ENCODE measurements at places on chromosomes 2 and 18.
A peak's percentile ranks its signal among the peaks of the same experiment; 100 is the strongest.

DNA sequence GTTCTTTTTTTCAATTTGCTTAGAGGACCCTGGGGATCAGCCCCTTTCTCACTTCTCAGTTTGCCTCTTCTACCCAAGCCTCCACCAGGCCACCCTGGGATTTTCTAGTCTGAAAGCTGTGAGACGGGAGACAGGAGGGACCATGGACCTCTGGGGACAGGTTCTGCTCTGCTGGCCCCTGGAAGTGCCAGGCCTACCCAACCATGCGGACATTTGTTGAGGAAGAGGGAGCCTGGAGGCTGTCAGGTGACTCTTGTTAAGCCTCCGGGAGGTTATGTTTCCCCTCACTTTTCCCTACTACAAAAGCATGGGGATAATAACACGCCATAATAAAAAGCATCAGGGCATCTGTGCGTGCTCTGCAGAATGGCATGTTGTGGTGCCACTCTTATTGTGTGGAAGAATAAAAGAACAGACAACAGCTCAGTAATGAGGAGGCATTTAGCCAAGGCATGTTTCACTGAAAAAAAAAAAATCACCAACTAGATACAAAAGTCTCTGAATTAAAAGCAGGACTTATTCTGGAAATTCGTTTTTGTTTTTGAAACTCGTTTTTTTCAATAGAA lies 48.3 kb upstream of the PLA2R1 start:
- DNase-seq, result no peak

GRCh38 chr2:101272045-101272784 lies 19.5 kb downstream of the CNOT11 start:
- no peak for DNase-seq

DNA sequence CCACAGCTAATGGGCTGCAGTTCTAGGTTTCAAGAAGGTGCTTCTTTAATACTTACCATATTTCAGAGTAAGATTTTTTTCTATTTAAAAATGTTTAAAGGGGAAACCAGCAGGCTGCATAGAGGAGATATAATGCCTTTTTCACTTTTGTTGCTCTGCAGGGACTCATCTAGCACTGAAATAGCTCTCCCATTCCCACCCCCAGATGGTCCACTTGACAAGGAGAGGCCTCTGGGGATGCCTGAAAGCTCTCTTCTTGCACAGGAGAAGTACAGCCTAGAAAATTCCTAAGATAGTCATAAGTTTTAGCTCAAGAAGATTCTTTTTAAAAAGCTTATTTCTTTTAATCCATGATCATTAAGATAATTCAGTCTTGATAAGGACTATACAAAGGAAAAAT lies 126.4 kb downstream of the CDH2 start:
- no peak for DNase-seq

DNA sequence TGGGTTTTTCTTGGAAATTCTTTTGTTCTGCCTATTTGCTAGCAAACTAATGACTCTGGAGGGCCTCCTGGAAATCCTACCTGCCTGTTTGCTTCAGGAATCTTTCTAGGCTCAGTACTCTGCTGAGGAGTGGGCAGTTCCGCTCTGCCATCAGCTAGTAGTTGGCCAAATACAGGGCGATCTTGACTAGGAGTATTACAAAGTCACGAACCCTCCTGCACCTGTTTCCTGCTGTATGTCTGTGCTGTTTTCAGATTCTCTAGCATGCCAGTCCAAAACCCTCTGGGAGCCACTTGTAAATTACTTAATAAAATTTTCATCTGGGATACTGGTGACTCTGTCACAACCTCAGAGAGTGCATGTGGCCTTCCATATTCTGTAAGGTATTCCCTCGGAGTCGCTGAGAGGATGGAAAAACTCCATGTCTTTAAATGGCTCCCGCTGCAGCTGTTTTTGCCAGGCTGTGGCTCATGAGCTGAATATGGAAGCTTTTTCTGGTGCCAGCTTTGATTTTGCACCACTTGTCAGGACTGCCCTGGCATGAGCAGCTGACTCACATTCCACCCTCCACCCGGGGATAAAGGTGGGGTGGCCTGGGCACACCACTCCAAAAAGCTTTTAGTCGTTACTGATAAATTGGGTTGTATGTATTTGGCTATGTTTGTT lies 123.0 kb downstream of the RTN4 start:
- no peak for DNase-seq

- DNase-seq, result no peak
These were observed 107.9 kb upstream of the ETAA1 start for GRCh38 chr2:67289271-67289670.

- DNase-seq, result peak; percentile 16
These were observed 3.1 kb upstream of the MATN3 start for GRCh38 chr2:20015482-20016083.

GRCh38 chr18:67241299-67241698 lies 275.2 kb downstream of the DSEL start:
- DNase-seq, result no peak

DNA sequence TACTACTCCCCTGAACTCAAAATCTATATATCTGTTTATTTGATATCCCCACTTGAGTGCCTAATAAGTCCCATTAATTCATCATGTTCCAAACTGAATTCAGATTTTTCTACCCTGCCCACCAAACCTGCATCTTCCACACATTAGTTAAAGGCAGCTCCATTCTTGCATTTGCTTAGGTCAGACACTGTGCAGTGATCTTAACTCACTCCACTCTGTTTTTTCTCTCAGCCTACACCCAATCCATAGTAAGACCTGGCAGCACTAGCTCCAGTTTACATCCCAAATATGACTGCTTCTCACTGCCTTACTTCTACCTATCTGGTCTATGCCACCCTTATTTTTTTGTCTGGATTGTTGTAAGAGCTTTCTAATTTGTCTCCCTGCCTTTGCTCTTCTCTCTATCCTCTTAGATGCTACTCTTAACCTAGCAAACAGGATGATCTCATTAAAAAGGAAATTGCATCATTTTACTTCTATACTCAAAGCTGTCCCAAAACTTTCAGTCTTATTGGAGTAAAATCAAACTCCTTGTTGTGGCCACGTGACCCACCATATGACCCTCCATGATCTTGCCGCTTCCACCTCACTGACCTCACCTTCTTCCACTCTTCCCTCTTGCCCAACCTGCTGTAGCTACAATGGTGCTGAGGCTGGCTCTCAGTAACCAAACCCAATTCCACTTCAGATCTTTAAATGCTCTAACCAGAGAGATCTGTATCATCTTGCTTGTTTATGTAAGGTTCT lies 274.9 kb upstream of the FANCL start:
- no peak for DNase-seq

DNA sequence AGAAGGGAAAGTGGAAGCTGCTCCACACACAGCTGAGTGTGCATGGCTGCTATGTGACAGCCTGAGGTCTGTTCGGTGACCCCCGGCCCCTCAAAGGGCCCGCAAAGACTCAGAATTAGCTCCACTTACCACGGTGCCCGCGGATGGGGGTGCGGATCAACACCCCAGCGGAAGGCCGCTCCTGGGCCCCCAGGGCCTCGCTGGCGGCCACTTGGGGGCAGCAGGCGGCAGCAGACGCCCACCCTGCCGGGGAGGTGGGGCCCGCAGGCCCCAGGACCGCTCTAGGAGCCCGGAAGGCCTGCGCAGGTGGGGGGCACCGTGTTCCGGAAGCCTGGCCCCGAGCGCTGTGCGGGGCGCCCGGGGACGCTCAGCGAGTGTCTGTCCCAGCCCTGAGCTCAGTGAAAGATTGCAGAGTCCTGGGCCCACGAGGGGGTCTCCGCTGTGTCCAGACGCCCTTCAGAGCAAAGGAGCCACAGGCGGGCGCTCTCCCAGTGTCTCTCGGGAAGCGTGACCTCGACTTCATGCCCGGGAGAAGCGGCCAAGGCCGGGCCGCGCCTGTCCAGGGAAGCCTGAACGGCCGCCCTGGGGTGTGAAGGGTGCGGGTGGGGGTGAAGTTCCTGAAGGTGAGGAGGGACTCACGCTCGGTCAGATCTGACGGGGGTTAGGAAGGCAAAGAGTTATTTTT lies 118.7 kb downstream of the VAPA start:
- DNase-seq, result no peak

GRCh38 chr2:216170076-216170763 lies 61.1 kb downstream of the XRCC5 start:
- no peak for DNase-seq

DNA sequence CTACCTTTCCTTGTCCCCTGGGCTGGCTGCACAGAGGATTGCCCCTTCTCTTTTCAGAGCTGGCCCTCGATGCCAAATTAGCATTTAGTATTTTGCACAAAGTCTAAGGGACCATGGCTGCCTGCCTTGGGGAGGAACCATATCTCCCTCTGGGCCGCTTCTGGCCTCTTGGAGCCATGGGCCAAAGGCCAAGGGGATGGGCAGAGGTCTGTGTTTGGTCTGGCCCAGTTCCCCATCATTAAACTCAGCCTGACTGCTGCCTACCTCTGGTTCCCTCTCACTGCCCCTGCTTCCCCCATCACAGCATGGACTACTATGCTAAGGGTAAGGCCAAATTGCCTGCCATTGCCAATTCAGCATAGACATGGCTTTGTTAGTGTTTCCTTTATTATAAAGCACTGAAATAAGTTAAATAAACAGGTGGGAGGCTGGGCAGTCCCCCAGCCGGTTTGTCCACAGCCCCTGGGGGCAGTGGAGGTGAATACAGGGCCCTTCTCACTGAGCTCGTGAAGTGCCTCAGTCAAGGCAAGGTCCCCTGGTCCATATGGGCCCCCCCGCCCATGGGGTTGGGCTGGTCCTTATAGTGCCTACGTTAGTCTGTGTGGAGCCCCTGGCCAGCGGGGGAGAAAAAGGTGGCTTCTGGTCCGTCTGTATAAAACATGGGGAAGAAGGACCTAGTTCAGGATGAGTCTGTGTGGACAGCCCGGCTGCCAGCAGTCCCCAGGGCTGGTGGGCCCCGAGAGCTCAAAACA lies 3.5 kb downstream of the ZNF513 start:
- DNase-seq, result no peak

- DNase-seq, result peak; percentile 63
These were observed 162.7 kb downstream of the PKP4 start for GRCh38 chr2:158619496-158619895.

DNA sequence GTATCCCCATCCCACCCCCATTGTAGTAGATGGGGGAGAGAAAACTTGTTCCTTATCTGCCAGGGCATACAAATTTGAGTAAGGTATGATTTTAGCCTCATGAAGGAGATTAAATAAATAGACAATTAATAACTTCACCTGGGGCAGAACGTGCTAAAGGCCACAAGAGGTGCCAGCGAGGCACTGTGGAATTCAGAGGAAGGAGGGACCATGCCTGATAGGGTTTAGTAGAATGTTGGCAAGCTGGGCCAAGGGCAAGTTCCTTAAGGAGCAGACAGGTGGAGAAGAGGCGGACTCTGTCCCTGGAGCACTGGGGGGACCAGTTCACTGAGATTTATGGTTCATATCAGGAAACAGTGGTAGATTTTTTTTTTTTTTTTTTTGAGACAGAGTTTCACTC lies 22.5 kb downstream of the STAMBP start:
- no peak for DNase-seq

DNA sequence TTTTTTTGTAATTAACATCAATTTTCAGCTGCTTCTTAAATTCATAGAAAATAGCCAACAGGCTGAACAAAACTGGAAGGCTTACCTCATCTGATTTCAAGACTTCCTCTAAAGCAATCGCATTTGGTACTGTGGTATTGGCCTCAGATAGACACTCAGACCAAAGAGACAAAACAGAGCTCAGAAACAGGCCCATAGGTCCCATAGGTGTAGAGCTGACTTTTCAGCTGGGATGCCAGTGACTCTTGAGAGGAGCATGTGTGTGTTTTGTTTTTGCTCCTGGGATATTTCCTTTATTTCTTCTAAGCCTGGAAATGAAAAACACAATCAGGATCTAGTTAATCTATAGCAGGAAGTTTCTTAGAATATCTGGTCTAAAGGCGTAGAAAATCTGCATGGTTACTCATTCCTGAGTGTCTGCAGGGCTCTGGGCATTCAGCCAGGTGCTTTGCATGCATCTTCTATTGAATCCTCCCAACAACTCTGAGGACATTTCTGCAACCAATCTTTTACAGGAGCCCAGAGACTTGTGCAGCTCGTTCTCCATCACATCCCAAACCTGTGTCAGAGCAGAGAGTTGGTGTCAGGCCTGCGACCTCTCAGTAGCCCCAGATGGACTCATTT lies 190.8 kb downstream of the RTP5 start:
- DNase-seq, result peak; percentile 60

GRCh38 chr2:164735309-164735919 lies 106.2 kb downstream of the COBLL1 start:
- DNase-seq, result peak; percentile 73

GRCh38 chr18:68103561-68103960 lies 587.0 kb upstream of the DSEL start:
- no peak for DNase-seq

GRCh38 chr2:105754011-105754410 lies 9.3 kb downstream of the NCK2 start:
- no peak for DNase-seq

- DNase-seq, result no peak
These were observed 39.4 kb downstream of the TNFRSF11A start for GRCh38 chr18:62364558-62364957.

DNA sequence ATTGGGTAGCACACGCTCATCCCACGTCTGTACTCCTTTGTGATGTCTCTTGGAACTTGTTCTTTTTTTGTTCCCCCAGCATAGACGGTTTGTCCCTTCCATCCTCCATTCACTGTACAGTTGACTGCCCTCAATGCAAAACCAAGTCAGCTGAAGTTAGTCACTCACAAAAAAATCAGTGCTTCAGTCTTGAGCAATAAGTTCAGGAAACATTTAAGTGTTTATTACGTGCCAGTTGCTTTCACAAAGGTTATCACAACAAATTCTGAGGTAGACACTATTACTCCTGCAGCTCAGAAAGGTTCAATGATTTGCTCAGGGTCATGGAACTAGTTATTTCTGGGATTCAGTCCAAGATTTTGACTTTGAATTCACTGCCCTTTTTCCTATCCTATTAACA lies 102.2 kb downstream of the PDE1A start:
- peak; percentile 64 for DNase-seq

DNA sequence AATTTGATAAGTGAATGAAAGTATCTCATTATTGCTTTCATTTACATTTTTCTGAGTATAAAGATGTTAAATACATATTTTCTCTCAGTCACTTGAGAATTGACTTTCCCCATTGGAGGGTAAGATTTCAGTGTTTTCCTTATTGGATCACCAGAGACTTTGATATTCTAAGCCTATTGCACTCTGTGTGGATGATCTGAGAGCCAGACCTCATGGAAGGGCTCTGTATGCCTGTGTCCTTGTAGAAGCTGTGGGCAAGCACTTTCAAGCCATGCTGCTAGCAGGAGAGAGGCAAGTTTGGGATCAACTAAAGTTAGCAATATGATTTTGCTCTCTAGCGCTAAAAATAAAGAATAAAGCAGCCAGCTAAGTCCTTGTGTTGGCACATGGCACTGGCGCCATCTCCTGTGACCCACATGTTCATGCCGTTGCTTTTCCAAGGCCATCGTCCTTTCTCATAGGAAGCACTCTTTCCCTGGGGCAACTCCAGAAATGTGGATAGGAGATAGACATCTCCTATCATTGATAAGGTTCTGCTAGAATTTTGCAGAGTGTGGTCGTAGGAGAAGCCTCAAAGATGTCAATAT lies 72.6 kb downstream of the AOX1 start:
- DNase-seq, result no peak

- no peak for DNase-seq
These were observed 1.5 kb downstream of the PELI1 start for GRCh38 chr2:64142741-64143168.

GRCh38 chr2:240522406-240522805 lies 35.4 kb downstream of the ANKMY1 start:
- DNase-seq, result no peak
